GM23338 (cell line): ENCODE measurements at places on chromosomes 7 and 10.

DNA sequence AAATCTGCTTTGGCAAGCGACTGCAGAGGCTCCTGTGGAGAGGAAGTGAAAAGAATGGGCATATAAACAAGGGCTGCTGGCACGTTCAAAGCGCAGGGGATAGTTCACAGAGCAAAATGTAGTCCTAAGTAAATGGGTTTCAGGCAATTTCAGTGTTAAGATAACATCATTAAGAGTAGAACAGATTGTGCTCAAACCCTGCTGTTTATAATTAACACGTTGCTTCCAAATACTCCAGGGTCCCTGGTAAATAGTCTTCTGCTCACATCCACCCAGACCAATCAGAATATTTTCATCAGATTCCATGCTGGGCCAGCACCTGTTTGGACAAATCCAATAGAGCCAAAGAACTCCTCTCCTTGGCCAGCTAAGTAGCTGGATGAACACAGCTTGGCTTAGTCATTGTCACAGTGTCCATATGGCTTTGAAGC, 81.4 kb downstream of the ORC5 start:
- DNase-seq, result peak; percentile 19

DNA sequence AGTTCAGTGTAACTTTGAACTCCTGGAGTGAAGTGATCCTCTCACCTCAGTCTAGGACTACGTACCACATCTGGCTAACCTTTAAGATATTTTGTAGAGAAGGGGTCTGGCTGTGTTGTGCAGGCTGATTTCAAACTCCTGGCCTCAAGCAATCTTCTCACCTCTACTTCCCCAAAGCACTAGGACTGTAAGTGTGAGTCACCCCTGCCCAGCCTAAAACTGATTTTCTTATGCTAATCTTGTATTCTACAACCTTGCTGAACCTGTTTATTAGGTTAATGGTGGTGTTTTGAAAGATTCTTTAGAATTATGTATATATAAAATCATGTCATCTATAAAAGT, 58.0 kb downstream of the LCOR start:
- DNase-seq, result peak; percentile 28

GRCh38 chr7:115088893-115089292, 167.0 kb downstream of the MDFIC start:
- DNase-seq, result no peak

DNA sequence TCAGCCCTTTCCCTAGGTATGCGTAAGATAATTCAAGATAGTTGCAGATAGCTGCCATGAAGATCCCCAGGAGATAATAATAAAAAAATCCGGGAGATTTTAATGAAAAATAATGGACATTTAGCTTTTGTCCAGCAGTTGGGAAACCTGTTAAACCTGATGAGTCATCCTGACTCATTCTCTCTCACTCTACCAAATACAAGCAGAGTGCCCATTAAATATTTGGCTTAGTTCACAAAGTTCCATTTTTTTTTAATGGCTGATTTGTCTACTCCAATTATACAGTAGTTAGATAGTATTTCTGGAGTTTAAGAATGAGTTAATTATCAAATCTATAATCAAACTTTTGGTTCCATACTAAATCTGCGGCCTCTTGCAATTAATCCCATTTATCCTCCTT, 2.1 kb upstream of the SHTN1 start:
- DNase-seq, result no peak

DNA sequence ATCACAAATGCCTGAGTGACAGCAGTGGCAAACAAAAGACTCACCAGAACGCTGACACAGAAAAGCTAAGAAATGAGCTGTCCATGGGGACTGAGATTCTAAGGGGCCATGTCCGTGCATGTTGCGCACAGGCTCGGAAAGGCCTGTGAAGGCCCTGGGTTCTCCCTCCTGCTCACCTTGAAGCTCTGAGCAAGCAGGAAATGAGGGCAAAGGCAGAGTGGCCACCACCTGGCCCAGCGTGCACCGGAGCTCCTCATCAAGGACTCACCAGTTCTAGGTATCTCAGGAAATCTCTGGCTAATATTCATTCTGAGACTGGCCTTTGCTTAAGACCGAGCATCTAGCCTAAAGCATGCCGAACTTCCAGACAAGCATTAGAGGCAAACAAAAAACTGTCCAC, 52.7 kb downstream of the MAD1L1 start:
- DNase-seq, result no peak

GRCh38 chr10:60735244-60735643, 43.0 kb upstream of the CDK1 start:
- DNase-seq, result peak; percentile 59

DNA sequence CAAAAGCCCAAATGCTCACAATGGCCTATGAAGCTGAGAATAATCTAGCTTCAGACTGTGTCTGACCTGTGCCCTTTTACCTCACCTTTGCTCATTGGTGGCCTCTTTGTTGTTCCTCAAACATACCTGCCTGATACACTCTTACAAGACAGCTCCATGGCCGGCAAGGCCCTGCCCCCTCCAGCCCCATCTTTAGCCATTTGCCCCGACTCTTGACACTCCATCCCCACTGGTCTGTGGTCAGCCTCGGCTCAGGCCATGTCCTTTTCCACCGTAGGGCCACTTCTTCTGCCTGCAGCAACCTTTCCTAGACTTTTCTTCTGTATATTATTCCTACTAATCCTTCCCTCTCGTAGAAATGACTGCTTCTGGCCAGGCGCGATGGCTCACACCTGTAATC, 265.2 kb downstream of the RPS24 start:
- DNase-seq, result no peak

DNA sequence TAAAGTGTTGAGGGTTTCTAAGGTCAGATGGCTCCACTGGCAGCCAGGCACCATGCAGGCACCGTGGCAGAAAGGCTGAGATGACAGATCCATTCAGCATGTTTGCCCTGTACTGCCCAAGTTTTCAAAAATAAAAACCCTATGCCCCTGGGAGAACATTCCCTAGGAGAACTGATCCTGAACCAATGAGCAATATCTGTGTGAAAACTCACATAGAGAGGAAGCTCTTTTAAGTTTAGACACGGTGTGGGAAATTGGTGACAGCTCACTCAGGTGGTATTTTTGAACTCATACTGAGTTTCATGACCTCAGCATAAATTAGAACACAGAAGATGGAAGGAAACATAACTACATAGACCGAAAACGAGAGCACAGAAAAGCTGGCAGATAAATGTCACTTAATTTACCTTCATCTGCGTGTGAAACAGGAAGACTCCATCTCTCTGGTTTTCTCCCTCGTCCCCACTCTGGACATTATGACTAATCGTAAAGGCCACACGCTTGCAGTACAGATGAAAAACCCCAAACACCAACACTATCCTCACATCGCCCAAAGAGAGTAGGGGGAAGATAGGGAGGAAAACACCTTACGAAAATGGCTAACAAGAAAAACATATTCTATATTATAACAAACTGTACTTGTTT, 127.8 kb downstream of the ICA1 start:
- no peak for DNase-seq

- DNase-seq, result no peak
These were observed 379.7 kb upstream of the AUTS2 start for GRCh38 chr7:69218576-69218975.

DNA sequence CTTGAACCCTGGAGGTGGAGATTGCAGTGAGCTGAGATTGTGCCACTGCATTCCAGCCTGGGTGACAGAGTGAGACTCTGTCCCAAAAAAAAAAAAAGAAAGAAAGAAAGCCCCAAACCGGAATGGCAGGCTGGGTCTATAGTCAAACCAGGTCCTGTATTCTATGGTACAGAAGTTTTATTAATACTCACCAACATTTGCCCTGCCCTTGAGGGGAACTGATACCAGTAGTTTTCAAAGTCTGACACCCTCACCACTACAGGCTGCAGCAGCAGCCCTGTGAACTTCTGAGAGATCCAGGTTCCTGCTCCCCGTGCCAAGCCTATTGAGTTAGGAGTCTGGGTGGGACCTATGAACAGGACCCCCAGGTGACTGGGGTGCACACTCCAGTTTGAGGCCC, 80.6 kb downstream of the RGS10 start:
- DNase-seq, result no peak
